ENCODE measurements at places on chromosomes 1 and 21.

DNA sequence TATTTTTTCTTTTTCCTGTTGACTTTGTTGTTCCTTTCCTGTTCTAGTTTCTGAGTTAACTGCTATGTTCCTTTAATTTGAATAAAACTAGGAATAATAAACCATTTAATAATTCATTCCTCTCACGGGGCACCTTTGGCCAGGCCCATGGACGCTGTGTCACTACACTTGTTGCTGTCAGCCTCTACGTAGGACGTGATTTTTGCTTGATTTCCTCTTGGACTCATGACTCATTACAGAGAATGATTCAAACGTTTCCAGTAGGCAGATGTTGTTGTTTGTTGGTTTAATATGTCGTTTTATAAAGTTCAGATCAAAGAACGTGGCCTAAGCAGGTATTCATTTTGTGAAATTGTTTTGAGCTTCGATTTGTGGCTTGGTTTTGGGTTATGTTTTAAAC is 9.1 kb upstream of the SLC19A1 start:
- DNase-seq, result no peak

DNA sequence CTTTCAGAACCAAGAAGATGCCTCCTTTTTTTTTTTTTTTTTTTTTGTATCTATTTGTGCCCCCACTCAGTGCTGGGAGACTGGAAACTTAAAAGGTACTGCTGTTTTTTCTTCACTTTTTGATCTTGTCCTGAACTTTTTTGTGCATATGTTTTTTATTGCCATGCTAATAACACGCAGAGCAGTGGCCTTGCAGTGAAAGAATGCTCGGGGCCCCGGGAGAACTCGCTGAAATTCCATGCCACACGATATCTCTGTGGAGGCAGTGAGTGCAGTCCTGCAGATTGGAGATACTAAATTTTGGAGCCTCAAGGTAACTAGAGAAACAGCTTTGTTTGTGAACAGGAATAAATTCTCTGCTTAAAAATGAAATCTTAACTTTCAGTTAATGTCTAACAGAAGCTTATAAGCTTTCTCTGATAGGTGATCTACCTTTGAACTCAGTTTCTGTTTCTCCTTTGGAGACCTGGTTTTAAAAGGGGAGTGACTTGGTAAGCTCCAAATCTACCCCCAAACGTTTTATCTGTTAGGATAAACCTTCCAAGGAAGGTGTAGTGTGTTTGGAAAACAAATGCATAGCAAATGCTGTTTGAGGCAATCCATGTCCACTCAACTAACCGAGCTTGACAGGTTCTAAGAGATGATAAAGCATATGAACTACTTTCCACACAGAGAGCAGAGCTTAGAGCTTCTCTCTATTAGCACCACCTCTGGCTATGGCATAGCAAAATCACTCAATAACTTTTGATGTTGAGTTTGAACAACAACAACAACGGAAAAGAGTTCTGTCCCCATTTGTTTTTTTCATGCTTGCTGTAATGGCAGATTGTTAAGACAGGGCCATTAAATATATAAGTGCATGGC is 113.7 kb upstream of the PLXNA2 start:
- DNase-seq, result no peak

DNA sequence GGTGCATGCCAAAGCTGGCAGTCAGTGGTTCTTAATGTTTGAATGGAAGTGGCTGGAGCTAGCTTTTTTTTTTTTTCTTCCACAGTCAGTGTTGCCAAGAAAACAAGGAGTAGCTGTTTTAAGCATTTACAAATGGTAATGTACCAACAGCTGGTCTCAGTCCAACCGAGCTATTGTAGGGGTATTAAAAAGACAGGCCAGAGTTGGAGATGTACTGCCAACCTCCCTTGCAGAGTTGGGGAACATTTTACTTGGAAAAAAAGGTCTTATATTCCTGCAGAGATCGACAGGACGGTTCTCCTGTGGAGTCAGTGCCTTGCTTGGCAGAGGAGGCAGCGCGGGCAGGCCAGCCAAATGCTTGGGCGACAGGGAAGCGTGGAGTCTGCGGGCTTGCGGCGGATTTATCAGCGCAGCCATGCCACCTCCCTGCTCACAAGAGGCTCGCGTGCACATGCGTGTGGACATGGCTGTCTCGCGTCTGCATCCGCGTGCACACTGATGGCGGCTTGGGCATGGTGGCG is 338.1 kb downstream of the RPS6KC1 start:
- no peak for DNase-seq

- DNase-seq, result no peak
Measured at GRCh38 chr1:20497506-20497905, 10.4 kb downstream of the MUL1 start.

DNA sequence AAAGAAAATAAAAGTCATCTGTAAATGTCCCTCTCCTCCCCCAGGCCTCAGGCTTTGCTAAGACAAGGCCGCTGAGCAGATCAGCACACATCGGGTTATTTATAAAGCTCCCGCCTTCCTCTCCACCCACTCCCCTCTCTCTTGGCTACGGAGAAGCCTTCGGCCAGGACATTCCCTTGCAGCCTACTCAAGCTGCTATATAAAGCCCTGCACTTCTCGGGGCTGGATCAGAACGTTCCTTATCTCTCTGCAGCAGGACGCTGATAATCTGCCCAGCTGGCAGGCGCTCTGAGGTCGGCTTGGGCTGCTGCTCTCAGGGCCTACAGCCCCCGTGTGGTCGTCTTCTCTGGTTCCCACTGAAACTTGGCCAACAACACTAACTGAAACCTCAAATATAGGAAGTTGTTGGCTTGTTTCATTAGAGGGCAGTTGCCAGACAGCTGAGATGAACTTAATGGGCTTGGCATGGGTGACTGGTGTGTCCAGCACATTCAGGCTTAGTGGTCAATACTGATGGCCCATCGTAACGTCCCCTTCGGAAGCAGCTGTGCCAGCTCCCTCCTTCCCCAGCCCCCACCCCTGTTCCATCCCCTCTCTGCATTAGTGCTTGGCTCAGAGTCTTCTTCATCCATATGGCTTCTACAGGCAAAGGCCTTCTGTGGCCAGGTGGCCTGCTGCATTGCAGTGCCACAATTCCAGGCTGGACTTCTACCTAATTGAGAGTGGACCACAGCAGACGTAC is 64.6 kb downstream of the IER5 start:
- DNase-seq, result peak; percentile 68

- DNase-seq, result no peak
Measured at GRCh38 chr1:164480285-164480907, 78.6 kb upstream of the PBX1 start.

DNA sequence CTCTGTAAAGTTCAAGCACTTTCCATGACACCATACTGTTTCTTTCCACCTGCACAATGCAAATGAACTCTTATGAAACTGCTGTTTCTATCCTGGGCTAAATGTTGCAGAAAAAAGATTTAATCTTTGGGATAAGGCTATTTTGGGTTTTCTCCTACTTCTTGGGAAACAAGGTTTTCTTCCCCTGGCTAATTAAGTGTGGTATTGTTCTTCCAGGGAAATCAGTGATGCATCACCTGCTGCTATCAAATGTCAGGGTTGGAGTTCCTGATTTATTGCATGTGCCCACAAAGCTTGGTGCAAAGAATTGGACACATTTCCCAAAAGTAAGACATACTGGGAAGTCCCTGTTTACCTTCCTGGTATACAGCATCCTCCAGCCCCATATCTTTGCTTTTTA is 6.0 kb upstream of the RGS4 start:
- DNase-seq, result no peak

DNA sequence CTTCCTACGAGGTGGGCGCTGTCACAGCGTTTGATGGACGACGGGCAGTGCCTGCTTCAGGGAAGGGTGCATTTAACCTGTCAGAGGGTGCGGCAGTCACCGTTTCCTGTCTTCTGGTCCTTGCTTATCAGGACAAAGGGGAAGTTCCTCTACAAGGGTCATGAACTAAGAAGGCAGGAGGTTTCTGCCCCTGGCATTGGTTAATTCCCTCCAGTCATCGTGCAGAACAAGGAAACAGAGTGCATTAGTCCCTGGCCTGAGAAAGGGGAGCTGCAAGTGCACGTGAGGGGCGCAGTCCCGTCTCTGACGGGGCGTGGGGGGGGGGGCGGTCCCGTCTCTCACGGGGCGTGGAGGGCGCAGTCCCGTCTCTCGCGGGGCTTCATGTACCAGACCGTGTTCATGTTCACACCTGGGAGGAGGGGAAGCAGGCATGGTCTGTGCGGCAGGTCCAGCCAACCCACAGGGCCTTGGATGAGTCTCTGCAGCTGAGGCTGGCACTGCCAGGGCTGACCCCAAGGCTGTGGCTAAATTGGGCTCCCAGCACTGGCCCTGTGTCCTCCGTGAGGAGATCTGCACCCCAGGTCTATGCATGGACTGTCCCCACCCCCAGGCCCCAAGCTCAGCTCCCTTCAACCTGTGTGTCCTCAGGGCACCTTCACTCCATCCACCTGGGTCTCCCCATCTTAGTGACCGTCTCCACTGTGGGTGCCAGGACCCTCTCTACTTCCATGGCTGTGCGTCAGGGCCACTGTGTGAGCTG is 89.2 kb upstream of the COL6A1 start:
- DNase-seq, result no peak

DNA sequence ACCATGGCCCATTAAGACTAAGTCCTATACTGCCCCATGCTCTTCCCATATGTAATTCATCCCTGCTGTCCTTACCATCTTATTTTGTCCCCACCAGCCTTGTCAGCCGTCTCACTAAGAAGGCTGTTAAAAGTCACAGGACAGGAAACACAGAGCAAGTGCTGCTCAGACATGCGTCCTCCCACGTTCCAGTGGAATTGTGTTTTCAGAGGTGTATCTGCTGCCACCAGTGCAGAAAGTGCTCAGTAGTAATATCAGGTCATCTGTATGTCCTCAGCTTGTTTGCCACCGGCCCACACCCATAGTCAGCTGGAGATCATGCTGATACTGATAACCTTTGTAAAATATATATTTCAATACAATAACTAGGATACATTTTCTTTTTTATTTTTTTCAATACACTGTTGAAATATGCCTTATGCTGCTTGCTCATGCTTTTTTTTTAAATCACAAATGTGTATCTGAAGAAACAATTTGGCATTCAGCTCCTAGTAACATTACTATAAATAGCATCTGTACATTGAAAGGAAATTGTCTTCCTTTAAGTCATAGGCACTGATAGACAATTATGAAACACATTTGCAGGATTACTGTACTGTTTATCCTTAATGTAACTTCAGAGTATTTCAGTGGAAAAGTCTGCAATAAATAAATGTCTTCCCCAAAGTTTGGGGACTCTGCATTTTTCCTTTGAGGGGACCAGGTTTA is 156.9 kb downstream of the EDEM3 start:
- peak; percentile 12 for DNase-seq

All from SK-N-SH (cell line).